Temporal lobe (tissue), 4 donors: ENCODE measurements at places on chromosomes 1 and 21. TPM values are rescaled to one million over a fixed set of nuclear protein-coding genes. Genes with fewer than 3 reads are reported as not detected.

Gene FLG2
- 0.25 TPM for total RNA-seq

Gene CBR3
- total RNA-seq, result 0.98 TPM

Gene CELA2B
- total RNA-seq, result not detected

Gene RUNX1
- total RNA-seq, result 0.49 TPM

Gene CAPN8
- total RNA-seq, result not detected
